ENCODE measurements at places on chromosomes 12 and 14.

DNA sequence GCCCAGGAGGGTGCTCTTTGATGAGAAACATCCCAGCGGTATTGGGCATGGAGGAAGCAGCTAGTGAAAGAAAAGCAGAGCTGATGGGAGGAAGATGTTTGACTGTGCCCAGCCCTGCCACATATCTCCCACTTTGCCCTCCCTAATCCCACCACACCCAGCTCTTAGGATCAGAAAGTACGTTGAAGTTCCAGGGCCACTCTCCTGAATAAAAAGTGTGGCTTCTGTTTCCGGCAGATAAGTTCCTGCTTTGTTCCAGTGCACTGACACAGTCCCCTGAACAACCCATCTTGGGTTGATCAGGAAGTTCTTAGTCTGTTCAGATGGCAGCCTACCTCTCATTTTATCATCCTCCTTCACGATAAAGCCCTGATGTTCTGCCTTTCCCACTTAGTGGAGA lies 16.5 kb downstream of the TPCN1 start:
- no peak for DNase-seq

DNA sequence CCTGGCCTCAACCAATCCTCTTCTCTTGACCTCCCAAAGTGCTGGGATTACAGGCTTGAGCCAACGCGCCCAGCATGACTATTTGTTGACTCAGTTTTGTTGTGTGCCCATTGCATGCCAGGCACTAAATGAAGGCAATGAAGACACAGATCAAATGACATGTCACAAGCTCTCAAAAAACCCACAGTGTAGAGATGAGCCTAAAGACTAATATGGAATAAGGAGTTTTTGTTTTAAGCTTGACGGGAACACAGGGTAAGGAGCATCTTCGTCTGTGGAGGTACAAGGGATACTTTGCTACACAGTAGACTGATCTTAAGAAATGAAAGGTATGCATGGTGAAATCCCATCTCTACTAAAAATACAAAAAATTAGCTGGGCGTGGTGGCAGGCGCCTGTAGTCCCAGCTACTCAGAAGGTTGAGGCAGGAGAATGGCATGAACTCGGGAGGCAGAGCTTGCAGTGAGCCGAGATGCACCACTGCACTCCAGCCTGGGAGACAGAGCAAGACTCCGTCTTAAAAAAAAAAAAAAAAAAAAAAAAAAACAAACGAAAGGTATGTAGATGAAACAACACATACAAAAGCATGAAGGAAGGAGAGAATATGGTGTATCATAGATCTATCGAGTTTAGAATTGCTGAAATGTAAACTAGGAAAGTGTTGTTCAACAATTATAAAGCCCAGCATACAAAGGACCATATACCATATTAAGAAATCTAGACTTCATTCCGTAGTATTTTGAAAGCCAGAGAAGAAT lies 122.1 kb upstream of the PTPRB start:
- DNase-seq, result no peak

- no peak for DNase-seq
Observed at GRCh38 chr14:30015489-30015888, 87.8 kb upstream of the PRKD1 start.

- no peak for DNase-seq
Observed at GRCh38 chr14:80930095-80930494, 11.4 kb downstream of the CEP128 start.

GRCh38 chr14:98114122-98114895 lies 1157.7 kb downstream of the BCL11B start:
- DNase-seq, result no peak
